Renal cortex interstitium (tissue), 15 donors: ENCODE measurements at places on chromosomes 2 and 18.

DNA sequence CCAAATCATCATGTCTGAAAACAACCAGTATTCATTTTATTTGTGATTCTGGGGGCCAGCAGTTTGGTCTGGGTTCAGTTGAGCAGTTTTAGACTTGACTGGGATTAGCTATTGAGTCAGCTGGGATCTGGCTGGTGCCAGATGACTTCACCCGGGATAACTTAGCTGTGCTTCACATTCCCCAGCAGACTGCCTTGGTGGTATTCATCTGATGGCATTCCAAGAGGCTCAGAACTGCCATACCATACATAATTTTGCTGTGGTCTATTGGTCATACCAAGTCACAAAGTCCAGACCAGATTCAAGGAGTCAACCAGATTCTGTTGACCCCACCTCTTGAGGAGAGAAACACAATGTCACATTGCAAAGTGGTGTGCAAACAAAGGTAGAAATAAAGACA is 7.8 kb upstream of the FSHR start:
- DNase-seq, result no peak

GRCh38 chr2:9050122-9050809 is 46.8 kb upstream of the MBOAT2 start:
- DNase-seq, result no peak

DNA sequence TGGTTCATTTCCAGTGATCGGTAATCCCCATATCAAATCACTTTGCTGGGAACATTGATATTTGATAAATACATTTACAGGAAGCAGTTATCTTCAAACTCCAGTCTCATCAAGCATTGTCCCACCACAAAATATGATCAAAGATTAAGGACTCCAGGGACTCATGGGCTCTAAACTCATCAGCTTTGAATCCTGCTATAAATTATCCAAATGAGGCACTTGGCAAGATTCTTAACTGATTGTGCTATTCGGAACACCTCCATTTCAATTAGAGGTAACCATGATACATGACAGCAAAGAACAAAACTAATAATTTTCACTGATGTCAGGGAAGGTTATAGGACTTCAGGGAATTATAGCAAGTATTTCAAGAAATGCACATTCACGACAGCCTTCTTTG is 1088.1 kb upstream of the PIK3C3 start:
- no peak for DNase-seq

GRCh38 chr2:28486526-28486925 is 9.3 kb upstream of the PLB1 start:
- no peak for DNase-seq

DNA sequence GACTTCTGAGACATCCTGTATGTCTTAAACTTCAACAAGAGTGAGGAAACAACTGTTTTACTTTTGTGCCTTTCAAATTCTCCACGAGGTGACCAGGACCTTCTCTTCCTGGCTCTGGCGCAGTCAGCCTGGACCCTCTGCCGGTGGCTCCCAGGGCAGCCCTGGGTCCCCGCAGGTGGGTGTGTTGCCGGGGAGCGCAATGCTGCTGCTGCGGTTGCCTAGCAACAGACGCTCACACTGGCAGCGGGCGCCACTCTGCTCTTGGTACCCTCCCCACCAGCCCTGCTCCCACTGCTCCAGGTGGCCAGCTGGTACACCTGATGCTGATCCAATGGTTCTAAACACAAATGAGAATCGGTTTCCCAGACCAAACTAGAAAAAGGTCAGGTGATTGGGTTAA is 58.7 kb downstream of the GNAL start:
- no peak for DNase-seq

- DNase-seq, result no peak
Observed at GRCh38 chr2:46535360-46535759, 56.0 kb downstream of the TMEM247 start.

GRCh38 chr2:159606287-159606686 is 10.1 kb downstream of the BAZ2B start:
- DNase-seq, result no peak

- no peak for DNase-seq
Observed at GRCh38 chr18:13376298-13376840, 157.8 kb downstream of the LDLRAD4 start.

GRCh38 chr2:86787736-86788135 is 3.0 kb downstream of the CD8A start:
- DNase-seq, result no peak

- DNase-seq, result no peak
Observed at GRCh38 chr2:200430017-200430416, 79.9 kb downstream of the KCTD18 start.

- DNase-seq, result no peak
Observed at GRCh38 chr2:71060871-71061270, 7.6 kb upstream of the NAGK start.

DNA sequence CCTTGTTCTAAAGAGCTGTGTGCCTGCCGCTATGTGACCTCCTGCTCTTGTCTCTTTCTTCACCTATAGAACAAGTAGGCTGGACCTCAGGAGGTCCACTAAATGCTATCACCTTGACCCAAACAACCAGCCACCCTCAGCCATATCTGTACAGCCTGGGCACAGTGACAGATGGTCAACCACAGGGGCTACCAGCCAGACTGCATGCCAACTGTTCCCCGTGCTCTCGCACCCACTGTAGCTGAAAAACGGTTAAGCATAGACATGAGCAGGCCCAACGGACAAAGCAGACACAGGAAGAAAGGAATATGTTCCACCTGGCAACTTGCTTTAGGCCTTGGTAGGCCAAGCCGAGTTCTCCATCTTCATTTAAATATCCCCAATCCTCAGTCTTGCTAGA is 43.2 kb upstream of the ACAA2 start:
- no peak for DNase-seq

DNA sequence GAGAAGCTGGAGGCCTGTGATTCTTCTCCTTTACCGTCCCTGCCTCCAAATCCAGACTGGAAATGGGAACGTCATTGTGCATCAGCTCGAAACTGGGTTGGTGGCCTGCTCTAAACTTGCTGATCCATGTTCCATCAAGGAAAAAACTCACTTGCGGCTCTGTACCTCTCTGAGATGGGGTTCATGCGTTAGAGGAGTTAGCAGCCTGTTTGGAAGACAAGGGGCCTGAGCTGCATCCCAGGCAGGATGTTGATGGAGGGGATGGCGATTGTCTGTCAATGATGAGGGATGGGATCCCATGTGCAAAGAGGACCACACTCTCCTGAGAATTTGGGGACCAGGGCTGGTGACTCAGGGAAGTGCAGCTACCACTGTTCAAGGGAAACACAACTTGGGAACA is 26.0 kb downstream of the TWIST2 start:
- no peak for DNase-seq

DNA sequence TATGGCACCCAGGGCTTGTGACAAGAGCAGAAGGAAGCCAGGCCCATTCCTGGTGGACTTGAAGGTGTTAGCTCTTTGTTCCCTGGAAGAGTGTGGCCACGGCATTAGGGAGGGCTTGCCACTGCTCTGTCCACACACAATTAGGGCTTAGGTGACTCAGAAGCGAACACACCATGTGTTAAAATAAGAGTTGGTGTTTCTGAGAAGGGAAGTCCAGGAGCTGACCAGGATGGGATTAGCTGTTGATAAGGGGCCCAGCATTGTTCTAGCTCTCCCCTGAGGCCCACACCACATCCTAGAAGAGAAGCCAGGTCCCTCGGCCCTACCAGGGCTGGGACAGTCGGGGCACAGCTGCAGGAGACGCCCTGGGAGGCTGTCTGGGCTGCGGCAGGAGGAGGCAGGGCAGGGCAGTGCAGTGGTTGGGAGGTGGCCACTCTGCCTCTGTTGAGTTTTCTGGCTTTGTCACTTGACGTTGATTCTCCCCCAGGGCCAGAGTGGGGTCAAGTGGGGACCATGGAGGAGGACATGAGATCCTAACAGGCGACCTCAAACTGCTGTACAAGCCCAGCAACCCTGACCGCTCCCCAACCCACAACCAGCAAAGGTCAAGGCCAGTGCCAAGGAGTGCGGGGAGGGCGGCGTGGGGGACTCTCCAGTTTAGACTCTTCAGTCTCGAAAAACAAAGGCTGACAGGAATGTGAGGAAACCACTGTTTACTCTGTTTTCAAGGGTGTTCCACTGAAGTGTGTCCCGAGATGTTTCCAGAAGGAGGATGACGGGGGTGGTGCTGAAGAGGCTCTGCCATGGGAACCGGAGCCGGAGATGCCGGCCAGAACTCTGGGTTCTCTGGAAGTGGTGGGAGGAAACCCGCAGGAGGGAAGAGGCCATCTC is 16.8 kb downstream of the GNLY start:
- DNase-seq, result no peak

GRCh38 chr2:177496921-177497320 is 104.3 kb downstream of the AGPS start:
- no peak for DNase-seq

GRCh38 chr2:178269438-178270224 is 75.3 kb downstream of the OSBPL6 start:
- no peak for DNase-seq

DNA sequence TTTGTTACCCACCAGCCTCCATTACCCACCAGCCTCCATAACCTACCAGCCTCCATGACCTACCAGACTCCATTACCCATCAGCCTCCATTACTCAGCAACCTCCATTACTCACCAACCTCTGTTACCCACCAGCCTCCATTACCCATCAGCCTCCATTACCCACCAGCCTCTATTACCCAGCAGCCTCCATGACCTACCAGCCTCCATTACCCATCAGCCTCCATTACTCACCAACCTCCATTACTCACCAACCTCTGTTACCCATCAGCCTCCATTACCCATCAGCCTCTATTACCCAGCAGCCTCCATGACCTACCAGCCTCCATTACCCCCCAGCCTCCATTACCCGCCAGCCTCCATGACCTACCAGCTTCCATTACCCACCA is 133.3 kb upstream of the HS6ST1 start:
- DNase-seq, result no peak

GRCh38 chr2:129192117-129192516 is 787.3 kb upstream of the RAB6C start:
- no peak for DNase-seq

- no peak for DNase-seq
Observed at GRCh38 chr18:63317556-63317946, 2.0 kb downstream of the BCL2 start.

- DNase-seq, result no peak
Observed at GRCh38 chr2:172097557-172098131, 5.1 kb downstream of the DLX2 start.

DNA sequence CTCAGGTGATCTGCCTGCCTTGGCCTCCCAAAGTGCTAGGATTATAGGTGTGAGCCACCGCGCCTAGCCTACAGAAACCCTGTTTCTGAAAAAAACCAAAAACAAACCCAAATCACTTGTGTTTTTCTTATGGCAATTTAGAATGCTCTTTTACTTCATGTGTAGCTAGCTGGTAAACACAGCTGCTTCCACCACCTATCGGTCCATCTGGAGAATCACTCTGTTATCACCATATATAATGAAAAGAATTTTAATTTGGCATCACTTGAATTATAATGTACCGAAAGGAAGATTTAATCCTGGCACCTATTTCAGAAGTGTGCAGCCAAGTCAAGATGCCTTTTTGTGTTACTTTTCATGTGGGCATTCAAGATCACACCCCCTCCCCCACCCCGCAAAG is 86.5 kb upstream of the ITGB6 start:
- DNase-seq, result no peak

- DNase-seq, result no peak
Observed at GRCh38 chr2:37966326-37966725, 41.2 kb downstream of the RMDN2 start.

DNA sequence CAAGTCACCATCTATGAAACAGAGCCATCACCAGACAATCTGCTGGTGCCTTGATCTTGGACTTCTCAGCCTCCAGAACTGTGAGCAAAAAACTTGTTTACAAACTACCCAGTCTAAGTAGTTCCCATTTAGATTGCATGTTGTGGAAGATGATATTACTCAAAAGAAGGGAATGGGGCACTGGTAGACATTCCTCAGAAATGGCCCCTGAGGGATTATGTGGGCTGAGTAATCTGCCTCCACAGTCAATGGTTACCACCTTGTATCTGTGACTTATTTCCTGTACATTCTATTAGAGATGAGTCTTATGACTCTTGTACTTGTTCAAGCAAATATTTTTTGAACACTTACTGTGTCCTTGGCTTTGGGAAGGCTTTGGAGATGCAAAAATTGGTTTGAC is 160.4 kb downstream of the NUP35 start:
- DNase-seq, result no peak

DNA sequence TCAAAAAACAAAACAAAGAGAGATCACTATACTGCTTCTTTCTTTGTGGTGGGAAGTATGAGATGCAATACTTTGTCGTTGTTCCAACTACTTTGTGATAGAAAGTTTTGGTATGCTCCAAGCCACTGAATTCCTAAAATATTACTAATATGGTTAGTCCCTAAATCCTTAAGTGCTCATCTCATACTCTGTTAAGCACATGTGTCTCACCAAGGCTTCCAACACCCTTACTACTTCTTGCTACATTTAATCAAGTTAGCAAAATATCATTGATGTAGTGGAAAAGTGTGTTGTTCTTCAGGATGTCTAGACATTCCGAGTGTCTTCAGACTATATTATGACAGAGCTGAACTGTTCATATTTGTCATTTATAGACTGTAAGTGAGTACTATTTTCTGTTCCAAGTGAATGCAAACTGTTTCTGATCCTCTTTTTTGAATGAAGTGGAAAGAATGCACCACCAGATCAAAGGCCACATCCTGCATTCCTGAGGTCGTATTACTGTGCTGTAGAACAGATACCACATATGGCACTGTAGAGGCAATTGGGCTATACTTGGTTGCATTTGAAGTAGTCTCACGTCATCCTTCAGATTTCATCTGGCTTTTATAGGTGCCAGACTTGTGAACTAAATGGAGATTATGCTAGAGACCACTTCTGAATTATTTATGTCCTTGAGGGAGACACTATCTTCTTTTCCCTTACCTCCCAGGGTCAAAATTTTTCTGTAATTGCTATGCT is 298.4 kb upstream of the ZNF521 start:
- DNase-seq, result no peak

- no peak for DNase-seq
Observed at GRCh38 chr2:181805228-181806038, 86.1 kb upstream of the ITPRID2 start.

DNA sequence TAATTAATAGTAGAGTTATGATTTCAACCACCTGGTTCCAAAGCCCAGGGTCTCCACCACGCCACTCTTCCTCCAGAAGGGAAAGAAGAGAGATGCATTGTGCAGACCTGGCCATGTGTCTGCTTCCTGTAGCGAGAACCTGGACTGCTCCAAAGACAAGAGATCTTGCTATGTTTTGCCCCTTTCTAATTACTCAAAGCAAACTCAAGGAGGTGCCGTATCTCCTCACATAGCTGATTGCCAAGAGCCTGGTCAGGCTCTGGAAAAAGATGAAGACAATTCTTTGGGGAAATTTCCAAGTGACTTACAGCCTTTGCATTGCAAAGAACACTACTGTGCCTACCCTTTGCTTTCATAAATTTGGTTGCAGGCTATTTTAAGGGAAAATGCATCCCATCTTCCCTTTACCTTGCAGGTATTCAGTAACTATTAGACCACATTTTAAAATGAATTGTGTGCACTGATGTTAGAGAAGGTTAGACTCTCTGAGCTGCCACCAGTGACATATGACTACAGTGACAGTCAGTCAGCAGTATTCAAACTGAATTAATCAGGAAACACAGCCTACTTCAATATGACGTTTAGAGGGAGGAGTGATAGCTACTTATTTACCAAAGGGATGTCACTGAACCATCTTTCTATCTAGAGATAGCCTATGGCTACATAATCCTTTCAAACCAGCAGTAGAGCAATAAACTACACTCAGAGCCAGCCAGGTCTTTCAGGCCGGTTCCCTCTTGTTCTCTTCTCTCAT is 842.1 kb upstream of the FANCL start:
- no peak for DNase-seq

- DNase-seq, result no peak
Observed at GRCh38 chr18:14922031-14922430, 174.1 kb downstream of the ANKRD30B start.
